ENCODE measurements at places on chromosomes 2 and 18.
A peak's percentile ranks its signal among the peaks of the same experiment; 100 is the strongest.

GRCh38 chr2:136527560-136527959 is 237.8 kb upstream of the THSD7B start:
- DNase-seq, result no peak

- DNase-seq, result no peak
Measured at GRCh38 chr18:48910972-48911545, 39.7 kb downstream of the SMAD7 start.

GRCh38 chr2:172296267-172297046 is 130.9 kb upstream of the ITGA6 start:
- no peak for DNase-seq

GRCh38 chr2:2638547-2639220 is 307.6 kb upstream of the MYT1L start:
- DNase-seq, result no peak

DNA sequence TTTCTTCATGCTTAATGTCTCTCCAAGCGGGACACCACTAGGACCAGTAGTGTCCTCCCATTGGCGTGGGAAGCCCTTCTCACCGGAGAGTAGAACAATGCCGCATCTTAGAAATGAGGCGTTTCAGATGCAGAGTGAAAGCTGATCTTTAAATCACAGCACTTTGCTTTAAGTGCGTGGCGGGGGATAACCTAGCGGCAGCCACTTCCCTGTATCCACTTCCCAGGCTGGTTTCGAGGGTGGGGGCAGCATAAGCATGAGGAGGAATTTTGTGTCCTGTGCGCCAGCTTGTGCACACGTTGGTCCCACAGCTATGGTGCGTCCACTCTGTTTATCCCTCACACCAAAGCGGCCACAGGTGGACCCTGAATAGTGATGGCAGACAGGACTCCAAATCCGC is 63.1 kb downstream of the MBP start:
- no peak for DNase-seq

GRCh38 chr18:58756148-58756547 is 84.9 kb downstream of the MALT1 start:
- no peak for DNase-seq

- DNase-seq, result no peak
Measured at GRCh38 chr2:144454466-144455287, 65.2 kb downstream of the ZEB2 start.

DNA sequence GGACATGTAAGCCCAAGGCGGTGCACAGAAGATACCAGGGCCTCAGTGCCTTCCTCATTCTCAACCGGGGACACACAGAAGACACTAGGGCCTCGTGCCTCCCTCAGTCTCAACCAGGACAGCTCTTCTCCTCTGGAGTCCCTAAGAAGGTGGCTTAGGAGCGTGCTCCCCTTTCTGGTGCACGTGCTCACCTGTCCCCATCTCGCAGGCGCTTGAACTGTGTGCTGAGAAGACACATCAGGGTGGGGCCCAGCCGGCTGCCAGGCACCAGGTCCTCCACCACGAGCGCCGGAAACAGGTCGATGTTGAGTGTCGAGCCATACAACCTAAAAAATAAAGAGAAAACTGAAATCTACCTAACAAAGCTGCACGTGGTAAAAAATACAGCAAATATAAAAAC is 99.9 kb downstream of the PXDN start:
- no peak for DNase-seq

GRCh38 chr2:236910781-236911495 is 174.8 kb upstream of the COPS8 start:
- no peak for DNase-seq

- no peak for DNase-seq
Measured at GRCh38 chr18:77131100-77131651, 1.4 kb downstream of the MBP start.

GRCh38 chr2:157404363-157404762 is 39.5 kb downstream of the CYTIP start:
- DNase-seq, result no peak

DNA sequence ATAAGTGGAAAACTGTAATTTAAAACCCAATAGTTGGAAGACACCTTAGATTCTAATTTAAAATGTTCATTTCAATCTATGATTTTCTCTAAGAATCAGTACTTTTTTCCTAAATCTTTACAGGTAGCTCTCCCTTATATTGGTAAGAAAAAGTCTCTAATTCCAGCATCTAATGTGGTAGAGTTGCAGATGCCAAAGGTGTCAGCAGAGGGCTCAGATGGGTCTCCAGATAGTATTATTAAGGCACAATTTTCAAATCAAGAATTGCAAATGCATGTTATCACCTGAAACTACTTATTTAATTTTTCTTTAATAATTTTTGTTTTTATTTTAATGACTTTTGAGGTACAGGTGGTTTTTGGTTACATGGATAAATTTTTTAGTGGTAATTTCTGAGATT is 25.5 kb upstream of the ITGA4 start:
- no peak for DNase-seq

DNA sequence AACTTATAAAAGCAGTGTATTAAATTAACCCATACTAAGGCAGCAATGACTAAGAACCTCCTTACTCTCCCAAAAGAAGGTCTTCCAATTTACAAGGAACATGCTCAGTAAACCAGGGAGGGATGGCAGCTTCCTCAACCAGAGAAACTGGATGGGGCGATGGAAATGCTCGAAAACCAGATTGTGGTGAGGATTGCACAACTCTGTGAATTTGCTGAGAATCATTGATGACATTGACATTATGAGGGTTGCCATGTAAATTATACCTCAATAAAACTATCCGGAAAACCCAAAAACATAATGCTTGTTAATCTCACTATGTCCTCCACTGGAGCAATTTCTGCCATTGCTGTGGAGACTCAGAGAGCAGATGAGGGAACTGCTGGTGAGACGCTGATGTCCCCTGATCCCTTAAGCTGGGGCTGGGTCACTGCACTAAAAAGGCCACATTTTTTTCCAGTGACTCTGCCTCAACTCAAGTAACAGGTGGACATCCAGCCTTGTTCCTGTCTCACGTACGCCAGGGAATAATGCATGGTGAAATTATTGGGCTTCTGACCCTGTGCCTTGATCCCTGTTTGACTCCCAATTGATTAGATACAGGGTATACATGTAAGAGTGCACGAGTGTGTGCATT is 288.3 kb downstream of the CYP26B1 start:
- no peak for DNase-seq

DNA sequence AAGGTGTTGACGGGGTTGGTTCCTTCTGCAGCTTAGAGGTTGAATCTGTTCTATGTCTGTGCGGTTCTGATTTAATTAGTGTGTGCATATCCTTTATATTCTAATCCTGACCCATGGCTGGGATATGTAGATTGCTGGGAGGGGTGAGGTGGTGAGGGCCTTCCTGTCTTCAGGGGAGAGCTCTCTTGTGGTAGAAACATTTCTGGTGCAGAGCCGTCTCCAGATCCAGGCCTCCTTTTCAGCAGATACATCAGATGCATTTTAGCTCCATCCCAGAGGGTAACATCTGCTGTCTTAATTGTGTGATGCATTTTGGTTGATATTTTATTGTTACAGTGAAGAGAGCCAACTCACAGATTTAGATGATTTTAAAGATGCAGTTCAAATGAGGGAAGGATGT is 227.8 kb downstream of the AGAP1 start:
- DNase-seq, result no peak

GRCh38 chr2:167292430-167293171 is 404.3 kb downstream of the XIRP2 start:
- peak; percentile 13 for DNase-seq

- DNase-seq, result peak; percentile 39
Measured at GRCh38 chr2:3864943-3865865, 161.8 kb downstream of the DCDC2C start.

- DNase-seq, result no peak
Measured at GRCh38 chr18:70019991-70020390, 72.3 kb upstream of the CD226 start.

GRCh38 chr2:42567364-42567763 is 1.1 kb upstream of the MTA3 start:
- DNase-seq, result no peak

- DNase-seq, result no peak
Measured at GRCh38 chr18:8261651-8262091, 347.6 kb upstream of the RAB12 start.

DNA sequence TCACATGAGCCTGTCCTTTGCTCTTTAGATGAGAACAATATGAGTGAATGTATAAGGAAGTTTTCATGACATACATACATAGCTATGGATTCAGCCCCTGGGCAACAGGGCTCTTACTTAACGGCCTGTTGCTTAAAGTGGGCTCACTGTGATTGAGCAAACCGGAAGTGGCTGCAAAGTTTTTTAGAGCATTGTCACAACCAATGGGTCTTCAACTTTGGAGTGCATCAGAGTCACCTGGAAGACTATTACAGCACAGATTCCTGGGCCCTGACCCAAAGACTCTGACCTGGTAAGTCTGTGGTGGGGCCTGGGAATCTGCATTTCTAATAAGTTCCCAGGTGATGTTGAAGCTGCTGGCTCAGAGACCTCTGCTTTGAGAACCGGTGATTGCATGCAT is 106.3 kb upstream of the SEC11C start:
- no peak for DNase-seq

DNA sequence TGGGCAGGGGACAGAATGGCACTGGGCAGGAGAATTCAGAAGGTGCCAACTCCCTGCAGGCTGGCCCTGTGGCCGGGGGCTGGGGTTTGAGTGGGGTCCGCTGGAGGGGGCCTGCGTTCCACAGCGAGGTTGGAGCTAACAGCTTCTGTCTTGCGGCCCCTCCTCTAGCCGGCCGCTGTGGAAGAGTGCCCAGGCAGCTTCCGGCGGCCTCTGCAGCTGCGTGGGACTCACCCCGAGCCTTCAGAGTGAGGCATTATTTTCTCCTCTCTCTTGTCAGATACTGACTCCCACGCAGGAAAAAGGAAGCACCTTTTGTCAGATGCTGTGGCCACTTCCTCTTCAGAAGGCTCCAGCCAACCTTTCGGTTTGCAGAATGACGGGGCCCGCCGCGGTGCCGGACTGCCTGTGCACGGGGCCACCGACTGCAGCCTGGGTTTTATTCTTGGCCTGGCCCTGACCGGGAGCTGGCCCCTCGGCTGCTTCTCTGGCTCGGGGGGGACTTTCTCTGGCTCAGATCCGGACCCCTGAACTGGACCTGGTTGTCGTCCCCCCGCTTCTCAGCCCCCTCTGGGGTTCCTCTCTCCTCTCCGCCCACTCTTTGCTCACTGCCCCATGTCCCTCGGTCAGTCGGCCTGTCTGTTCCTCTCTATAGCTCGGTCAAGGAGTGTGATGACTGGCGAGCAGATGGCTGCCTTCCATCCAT is 40.1 kb downstream of the ARHGAP25 start:
- DNase-seq, result no peak

- no peak for DNase-seq
Measured at GRCh38 chr18:70920840-70921374, 632.1 kb downstream of the SOCS6 start.

DNA sequence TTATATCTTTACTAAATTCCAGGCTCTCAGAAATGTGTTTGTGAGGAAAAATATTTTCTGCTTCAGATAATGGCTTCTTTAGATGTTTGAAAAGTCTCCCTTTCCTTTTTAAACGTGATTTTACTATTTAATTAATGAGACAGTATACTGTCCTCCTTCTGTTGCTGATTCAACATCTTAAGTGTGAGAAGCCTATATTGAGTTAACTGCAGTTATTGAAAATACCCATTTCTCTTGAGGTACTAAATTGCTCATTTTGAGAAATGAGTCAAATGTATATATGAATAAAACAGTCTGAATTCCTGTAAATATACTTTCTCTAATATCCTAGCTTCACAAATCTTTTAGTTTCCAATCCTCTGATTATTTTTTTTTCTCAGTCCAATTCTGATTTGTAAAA is 470.2 kb downstream of the PTPRM start:
- DNase-seq, result no peak

- DNase-seq, result no peak
Measured at GRCh38 chr2:200320344-200320743, 13.9 kb downstream of the SPATS2L start.

GRCh38 chr2:145530653-145531052 is 1010.7 kb upstream of the ZEB2 start:
- DNase-seq, result no peak

DNA sequence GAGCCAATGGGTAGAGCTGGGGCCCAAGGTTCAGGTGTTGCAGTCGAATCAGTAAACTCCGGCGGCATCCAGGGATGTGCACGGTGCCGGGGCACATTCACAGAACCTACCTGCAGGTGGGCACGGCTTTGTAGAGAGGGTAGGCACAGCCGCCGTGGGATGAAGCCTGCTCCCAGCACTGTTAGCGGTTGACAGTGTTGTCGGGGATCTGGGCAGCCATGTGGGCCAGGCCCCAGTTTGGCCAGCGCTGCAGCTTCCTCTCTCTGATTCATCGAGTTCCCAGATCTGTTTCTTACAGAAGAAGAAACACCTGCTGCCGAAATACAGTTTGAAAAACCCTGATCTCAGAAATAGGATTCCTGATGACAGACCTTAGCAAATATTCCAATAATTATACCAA is 274.8 kb downstream of the AGAP1 start:
- no peak for DNase-seq

GRCh38 chr2:158312981-158313380 is 143.6 kb downstream of the CCDC148 start:
- DNase-seq, result no peak

DNA sequence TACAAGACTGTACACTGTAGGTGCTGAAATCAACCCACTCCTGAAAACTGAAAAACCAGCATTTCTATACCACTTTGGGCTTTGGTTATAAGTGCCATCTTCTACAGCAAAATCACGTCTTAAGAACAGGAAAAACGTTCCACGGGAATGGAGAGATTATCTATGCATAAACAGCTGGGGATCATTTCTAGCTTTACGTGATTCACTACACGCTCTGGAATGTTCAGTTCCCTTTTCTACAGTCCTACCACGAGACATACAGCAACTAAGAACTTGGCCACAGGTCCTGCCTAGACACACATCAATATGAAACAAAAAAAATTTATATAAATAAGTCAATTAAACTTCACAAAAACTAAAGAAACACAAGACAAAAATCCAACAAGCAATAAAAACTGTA is 3.6 kb downstream of the CXCR4 start:
- DNase-seq, result no peak

DNA sequence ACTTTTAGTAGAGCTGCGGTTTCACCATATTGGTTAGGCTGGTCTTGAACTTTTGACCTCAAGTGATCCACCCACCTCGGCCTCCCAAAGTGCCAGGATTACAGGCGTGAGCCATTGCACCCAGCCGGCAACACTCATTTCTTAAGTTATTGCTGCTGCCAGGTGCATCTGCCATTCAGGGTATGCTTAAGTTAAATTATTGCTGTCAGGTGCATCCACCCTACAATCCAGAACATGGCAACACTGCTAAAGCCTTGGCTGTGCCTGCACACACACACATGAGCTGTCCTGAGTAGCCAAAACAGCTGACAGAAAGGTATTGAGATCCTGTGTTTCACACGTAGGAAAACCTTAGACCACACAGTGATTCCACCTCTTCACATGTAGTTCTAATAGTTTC is 148.2 kb downstream of the FAM161A start:
- peak; percentile 66 for DNase-seq

GRCh38 chr18:42632801-42633200 is 482.7 kb downstream of the RIT2 start:
- DNase-seq, result peak; percentile 11

GRCh38 chr2:201901786-201902185 is 95.4 kb downstream of the CDK15 start:
- DNase-seq, result no peak

GRCh38 chr2:11187731-11188130 is 32.5 kb downstream of the SLC66A3 start:
- no peak for DNase-seq
